ENCODE measurements at places on chromosomes 6 and 20.

DNA sequence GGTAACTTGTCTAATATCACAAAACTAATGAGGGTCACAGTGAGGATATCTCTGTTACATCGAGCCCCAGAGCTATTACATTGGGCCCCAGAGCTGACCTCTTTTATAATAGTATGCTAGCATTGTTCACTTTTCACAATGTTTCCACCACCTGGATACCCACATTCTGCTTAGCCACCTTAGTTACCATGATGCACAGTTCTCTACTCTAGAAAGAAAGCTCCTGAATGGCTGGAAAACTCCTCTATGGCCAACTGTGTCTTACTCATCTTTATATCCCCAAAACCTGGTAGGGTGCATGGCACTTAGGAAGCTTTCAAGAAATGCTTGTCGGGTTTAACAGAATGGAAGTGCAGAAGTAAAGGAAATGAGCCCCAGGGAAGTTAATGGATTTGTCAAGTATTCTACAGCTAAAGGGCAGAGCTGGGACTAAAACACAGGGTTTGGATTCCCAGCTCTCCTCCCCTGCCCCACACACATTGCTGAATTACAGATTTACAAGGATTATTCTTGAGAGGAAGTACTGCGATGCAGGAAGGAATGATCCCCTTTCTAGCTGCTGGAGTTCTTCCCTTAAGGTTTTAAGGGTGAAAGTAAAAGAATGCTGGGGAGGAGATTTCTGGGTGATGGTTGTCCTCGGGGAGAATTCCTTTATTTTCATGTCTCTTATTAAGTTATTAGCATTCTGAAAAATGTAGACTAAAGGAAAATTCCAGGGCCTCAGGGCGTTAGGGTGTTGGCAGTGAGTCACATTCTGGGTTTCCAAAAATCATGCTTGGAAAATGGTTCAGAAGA lies 16.1 kb upstream of the HINT3 start:
- no peak for DNase-seq

GRCh38 chr6:18260448-18261106 lies 3.8 kb downstream of the DEK start:
- no peak for DNase-seq

GRCh38 chr6:16236631-16237199 lies 1.7 kb upstream of the GMPR start:
- no peak for DNase-seq

DNA sequence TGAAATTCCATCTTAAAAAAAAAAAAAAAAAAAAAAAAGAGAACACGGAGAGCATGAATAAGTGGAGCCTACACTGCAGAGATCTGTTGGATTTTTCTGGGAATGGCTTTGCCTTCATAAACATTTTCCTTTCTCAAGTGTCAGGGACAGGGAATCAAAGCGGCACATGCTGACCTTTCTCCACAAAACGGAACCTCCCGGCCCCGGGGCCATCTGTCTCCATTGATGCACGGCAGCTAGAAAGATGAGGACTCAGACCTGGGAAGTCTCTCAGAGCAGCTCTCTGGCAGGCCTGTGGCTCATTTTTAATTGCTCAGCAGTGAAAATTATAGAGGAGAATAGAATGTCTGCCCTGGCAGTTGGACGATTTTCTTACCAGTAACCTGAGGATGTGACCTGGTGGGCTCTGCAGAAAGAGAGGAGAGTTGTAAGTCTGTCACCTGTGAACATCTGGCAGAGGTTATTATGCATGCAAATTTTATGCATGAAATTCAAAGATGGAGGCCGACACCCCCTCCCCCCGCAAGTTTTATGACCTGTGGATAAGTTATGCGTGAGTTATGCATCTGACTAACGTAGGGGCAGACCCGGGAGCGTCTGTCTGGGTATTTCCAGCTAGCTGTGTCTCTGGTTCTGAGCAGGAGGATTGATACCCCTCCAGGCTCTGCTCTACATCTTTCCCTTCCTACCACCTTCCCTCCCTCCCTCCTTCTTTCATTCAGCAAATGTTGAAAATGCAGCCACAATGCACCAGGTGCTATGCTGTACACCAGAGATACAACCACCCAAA lies 352.5 kb downstream of the CDH26 start:
- DNase-seq, result no peak

- DNase-seq, result no peak
Observed at GRCh38 chr6:163839296-163839695, 424.8 kb downstream of the QKI start.

- no peak for DNase-seq
Observed at GRCh38 chr6:167684276-167685104, 142.2 kb upstream of the AFDN start.

DNA sequence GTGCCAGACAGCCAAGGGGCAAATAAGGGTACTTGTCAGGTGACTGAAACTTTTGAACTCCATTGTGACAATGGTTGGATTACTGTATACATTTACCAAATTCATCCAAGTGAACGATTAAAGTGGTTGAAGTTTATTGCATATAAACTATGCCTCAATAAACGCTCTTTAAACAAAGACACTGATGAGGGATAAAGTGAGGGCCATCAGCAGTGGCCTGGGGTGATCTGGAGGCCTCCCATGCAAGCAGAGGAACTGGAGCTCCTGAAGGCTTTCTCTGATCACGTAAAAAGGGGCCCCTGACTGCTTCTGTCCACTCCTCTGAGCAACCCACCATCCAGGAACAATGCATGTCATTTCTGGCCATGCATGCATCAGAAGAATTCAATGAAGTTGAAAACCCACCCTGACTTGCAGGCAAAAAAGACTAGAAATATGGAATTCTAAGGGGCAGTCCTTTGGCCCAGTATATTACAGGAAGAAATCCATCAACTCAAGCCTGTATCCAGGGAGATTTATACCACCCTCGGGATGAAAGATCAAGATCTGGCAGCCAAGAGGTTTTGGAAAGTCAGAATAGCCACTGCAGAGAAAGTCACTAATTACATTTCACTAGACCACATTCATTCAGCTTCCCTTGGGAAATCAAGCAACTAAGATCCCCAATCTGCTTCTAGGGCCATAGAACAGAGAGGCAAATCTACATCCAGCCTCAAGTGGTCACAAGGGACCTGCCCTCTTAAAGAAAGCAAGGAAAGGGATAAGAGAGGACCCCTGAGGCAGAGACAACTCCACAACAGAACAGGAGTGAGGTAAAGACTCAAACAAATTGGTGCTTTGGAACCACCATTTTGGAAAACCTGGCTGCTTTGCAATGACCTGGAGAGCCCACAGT lies 31.7 kb upstream of the RAB22A start:
- no peak for DNase-seq

DNA sequence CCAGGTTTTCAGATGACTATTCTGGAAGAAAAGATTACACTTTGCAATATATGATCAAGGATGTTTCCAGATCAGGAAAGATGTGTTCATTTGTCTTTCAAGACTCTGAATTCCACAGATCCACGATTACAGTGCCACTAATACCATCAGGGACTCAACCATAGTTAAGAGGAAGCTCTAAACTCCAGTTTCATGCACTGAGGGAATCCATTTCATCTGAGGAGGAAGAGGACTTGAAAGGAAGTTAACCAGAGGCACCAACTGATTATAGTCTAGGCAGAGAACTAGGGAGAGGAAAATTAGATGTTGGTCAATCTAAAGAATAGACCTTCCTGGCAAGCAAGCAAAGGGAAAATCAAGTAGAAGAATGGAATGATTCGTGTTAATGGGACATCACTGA lies 218.3 kb upstream of the PRDM1 start:
- no peak for DNase-seq

All from activated CD4-positive, CD25-positive, alpha-beta regulatory T cell (primary cell).